MV-4-11 (cell line): ENCODE measurements at places on chromosomes 3 and 15.
A peak's percentile ranks its signal among the peaks of the same experiment; 100 is the strongest.

- DNase-seq, result no peak
Measured at GRCh38 chr3:152292366-152292765, 23.6 kb downstream of the MBNL1 start.

GRCh38 chr3:20054549-20054987 lies 14.3 kb downstream of the KAT2B start:
- DNase-seq, result peak; percentile 87

DNA sequence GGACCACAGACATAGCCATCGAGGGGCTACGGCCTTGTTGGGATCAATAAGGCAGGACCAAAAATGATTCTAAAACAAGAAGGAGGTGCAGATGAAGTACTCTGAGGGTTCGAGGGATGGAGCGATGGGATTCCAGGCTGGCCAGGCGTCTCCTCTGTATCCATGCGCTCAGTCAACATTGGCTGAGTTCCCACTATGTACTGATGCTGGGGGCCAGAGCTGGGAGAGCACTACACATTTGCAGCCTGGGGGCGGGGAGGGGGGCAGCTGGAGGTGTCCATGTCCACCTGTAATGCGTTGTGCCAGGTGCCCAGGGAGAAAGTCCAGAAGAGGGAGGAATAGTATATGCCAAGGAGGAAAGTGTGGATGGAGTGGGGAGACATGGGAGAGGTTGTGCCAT lies 81.5 kb downstream of the AAGAB start:
- no peak for DNase-seq

DNA sequence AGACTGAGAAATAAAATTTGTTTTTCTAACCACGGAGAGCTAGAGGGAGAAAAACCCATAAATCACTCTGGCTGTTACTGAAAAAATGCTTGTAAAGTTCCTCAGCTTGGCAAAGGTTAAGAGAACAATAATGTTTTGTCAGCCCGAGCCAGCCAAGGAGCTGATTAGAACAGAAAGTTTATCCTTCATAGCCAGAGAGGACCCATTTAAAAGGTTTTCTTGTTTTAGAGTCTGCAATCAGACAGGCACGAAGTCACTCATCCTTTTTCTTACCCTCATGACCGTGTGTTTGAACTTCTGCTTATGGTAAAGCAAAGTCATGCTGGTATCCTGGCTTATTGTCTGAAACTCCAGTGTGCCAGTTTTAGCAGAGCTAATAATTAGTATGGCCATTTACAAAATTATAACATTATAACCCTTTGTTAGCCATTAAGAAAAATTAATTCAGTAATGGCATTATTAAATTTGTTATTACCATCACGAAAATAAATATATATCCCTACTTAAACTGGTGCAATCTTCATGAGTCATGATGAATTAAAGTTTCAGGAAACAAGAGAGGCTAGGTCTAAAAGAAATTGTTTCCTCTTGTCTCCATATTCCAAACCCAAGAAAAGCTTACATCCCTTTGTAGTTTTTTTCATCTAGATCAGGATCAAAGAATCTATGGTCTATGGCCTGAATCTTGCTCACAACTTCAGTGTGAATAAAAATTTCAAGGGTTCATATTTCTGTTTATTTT lies 13.5 kb upstream of the STXBP5L start:
- DNase-seq, result no peak

- DNase-seq, result no peak
Measured at GRCh38 chr15:93451822-93452221, 362.8 kb upstream of the RGMA start.

- peak; percentile 75 for DNase-seq
Measured at GRCh38 chr3:196220991-196221390, 4.7 kb downstream of the SLC51A start.

DNA sequence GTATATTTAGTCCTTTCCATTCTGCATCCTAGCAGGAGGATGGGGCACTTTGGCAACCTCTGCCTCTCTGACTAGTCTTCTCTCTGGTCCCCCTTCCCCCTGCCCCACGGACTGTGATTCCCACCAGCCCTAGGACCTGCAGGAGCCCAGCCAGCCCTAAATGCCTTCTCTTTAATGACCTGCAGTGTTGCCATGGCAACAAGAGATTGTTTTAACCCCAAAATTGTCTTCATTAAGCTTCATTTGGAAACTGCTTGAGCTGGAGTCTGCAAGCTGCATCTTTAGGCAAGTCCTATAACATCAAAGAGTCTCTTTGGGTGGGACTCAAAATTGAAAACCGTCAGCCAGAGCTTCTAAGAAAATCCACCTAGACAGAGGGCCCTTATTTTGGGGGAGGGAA lies 59.7 kb upstream of the ANKRD34C start:
- no peak for DNase-seq

- no peak for DNase-seq
Measured at GRCh38 chr15:82890995-82891390, 61.5 kb downstream of the HOMER2 start.

DNA sequence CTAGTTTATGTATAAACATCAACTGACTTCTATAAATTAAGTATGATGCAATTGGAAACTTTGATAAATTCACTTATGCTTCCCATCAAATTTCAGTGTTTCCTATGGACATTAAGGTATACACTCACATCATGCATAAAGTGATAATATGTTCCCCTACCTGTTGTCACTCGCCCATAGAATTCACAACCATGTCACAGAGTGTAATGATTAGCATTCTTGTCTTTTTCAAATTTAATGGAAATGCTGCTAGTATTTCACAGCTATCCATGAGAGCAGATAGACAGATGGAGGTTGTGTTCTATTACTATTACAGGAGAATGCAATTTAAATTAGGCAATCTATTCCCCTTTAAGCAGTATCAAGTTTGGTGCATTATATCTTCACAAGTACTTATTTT lies 984 bp downstream of the PLSCR4 start:
- DNase-seq, result no peak

DNA sequence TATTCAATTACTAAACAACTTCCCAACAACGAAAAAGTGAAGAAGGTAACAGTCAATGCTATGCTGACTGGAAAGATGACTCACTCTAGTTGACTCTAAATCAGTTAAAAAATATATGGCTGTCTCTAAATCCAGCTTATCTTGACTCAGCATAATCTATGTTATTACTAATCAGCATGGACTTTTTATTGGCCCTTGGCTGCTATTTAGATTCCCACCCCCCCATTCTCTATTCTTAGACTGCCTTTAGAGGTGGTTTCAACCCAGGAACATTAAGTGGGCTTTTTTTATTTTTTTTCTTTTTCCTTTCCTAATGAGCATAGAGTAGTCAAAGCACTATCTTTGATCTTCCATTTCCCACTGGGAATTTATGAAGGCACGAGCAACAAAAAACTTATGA lies 1.9 kb downstream of the PCOLCE2 start:
- DNase-seq, result no peak

GRCh38 chr3:124084022-124084881 lies 92.3 kb upstream of the ROPN1 start:
- no peak for DNase-seq

DNA sequence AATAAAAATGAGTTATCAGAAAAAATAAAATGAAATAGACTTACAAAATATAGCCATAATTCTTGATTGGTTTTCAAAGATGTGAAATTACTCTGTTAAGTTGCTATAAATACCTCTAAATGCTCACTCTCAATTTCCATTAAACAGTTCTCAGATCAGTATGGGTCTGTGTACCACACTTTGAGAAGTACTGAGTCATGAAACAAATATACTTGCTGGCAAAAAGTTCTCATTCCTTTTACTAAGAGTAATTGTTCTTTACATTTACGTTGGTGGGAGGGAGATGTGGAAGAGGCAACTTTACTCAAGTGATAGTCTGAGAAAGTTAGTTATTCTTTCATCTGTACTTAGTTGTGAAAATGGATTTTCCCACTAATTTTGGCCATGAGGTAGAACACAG lies 96.3 kb downstream of the ZNF385D start:
- no peak for DNase-seq

GRCh38 chr3:182967218-182968204 lies 12.8 kb downstream of the DCUN1D1 start:
- peak; percentile 27 for DNase-seq

DNA sequence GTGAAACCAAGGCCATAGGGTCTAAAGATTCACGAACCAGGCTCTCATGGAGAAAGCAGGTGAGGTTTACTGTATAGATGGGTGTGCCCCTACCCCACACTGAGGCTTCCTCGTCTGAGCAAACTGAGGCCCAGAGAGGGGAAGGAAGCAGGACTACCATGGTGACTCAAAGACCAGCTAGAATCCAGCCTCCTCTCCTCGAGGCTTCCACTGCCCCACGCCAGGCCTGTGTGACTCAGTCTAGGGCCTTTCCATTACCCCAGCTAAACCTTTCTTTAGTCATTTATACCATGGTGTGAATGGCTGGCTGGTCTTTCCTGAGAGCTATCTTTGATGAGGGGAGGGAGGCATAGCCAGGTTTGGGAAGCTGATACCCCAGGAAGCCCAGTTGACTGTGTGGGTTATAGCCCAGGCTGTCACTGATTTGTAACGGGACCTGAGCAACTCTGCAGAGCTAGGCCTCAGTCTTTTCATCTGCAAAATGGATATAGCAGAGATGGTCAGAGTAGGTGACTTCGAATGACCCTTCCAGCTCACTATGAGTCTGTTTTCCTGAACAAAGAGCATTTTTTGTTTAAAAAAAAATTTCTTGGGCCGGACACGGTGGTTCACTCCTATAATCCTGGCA lies 3.0 kb upstream of the RHO start:
- DNase-seq, result peak; percentile 38

- no peak for DNase-seq
Measured at GRCh38 chr15:39870537-39870936, 49.5 kb downstream of the GPR176 start.

- DNase-seq, result no peak
Measured at GRCh38 chr15:49154359-49154758, 1.0 kb downstream of the COPS2 start.

DNA sequence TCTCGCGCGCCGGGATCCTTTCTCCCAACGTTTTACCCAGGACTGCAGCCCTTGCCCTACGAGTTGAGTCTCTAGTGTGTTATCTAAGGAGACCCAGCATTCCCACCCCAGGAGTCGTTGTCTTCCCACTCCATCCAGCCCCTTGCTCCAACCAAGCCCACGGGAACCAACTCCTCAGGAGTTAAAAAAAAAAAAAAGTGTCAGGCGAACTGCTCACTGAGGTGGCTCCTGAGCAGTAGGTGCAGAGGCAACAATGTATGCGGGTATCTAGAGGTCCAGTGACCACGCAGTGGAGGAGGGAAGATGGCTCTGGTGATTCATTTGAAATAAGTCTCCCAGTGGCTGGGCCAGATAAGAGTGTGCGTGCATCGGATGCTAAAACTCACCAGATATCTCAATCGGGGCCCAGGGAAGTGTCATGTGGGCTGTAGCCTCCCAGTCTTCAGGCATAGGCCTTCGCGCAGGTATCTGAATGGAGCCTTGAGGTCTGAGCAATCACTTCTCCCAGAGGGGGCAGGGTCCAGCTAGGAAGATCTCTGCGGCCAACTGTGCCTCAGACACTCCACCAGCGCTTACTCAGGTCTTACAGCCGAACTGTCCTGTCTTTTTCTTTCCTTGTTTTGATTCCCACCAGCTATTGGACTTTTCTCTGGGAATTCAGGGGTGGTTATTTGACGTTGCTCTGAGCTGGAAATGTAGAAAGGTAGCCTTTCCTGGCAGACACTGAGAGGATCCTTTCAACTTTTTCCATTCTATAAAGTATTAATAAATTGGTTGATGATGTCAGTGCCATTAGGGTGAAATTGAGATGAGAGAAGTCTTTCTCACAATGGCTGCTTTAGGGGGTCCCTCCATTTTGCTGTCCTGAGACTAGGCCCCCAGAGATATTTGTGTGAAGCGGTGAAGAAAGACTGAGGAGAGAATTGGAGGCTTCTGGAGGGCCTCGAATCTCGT lies 21.0 kb downstream of the ZIC4 start:
- DNase-seq, result no peak

- DNase-seq, result peak; percentile 99
Measured at GRCh38 chr3:5657106-5657505, 469.6 kb downstream of the EDEM1 start.

- peak; percentile 34 for DNase-seq
Measured at GRCh38 chr3:79361748-79362378, 405.9 kb downstream of the ROBO1 start.

- DNase-seq, result peak; percentile 67
Measured at GRCh38 chr3:112519424-112520001, 20.2 kb upstream of the BTLA start.

DNA sequence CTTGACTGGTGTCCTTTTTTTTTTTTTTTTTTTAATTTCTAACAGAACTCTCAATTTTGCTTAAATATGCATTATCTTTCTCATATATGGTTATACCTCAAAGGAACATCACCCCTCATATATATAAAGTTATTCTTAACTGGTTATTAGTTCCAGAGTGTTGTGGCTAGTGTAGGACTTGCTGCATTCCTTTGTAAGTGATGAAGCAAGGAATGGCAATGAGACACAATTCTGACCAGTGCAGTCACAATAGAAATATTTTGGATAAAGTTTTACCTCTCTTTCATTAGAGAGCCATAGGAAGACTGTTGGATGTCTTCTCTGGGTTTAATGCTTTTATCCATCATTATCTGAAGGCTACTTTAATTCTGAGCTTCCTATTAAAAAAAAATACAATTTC lies 75.5 kb upstream of the CBLB start:
- no peak for DNase-seq

- DNase-seq, result no peak
Measured at GRCh38 chr3:58183221-58183620, 27.6 kb downstream of the DNASE1L3 start.

GRCh38 chr3:156059950-156060501 lies 60.4 kb upstream of the KCNAB1 start:
- DNase-seq, result peak; percentile 42

DNA sequence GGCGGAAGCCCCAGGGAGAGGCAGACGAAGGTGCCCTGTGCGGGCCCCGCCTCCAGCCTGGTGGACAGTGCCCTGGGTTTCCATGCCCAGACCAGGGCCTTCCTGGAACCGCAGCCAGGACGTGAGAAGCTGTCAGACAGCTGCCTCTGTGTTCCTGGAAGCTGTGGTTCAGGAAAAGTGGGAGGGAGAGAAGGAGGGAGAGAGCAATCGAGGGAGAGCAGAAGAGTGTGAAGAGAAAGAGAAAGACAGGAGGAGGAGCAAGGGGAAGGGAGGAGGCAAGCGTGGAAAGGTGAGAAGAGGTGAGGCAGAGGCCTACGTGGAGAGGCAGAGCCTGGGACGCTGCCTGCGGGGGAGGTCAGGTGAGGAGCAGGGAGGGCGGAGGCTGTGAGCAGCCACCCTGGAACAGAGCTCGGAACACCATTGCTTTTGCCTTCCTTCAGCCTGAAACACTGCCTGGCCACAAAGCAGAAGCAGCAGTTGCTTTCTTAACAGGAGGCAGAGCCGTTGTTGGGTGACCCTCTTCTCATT lies 18.6 kb downstream of the ZDHHC19 start:
- DNase-seq, result peak; percentile 56

DNA sequence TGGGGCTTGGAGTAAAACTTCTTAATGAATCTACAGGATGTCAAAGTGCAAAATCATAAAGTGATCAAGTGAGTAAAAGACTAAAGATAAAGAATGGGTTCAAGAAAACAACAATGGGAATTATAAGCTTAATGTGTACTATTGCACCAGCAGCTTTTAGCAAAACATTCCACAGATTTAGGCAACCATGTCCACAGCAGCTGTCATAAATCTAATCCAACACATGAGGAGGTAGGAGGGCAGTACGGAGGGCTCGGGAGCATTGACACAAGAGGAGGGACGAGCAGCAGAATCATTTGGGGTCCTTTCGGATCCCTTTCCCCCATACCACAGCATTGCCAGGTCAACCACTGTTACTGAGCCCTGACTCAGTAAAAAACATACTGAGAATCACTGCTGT lies 464.3 kb upstream of the WNT5A start:
- DNase-seq, result no peak
